Heart right ventricle (tissue), 16 donors: ENCODE measurements at places on chromosomes 3 and 15. TPM values are rescaled to one million over a fixed set of nuclear protein-coding genes. Genes with fewer than 3 reads are reported as not detected.

PP2D1 gene
- polyA plus RNA-seq = not detected

NMNAT3 gene
- 8.0 TPM for polyA plus RNA-seq

CPEB1 gene
- polyA plus RNA-seq = 0.20 TPM

CCPG1 gene
- polyA plus RNA-seq = 24.5 TPM

ATP6V1A gene
- polyA plus RNA-seq = 7.1 TPM

TRH gene
- 0.01 TPM for polyA plus RNA-seq

- DNase-seq = no peak
Observed at GRCh38 chr15:78000927-78001249, 76.6 kb downstream of the TBC1D2B start.

DNA sequence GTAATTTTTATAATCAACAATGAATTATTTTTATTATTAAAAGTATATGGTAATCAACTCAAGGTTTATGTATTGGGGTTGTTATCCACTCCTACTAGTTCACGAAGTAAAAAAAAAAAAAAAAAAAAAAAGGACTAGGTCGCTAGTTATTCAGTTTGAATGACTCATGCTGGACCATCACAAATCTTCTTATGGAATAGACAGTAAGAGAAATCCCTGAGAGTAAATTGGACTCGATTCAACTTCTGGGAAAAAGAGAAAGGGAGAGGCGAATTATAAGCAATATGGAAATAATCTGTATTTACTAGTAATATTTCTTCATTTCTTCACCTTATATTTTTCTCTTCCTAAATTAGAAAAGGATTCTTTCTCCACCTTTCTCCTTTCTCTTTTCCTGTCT is 2.0 kb downstream of the MYEF2 start:
- DNase-seq = no peak

- no peak for DNase-seq
Observed at GRCh38 chr3:14397531-14397930, 4.9 kb upstream of the SLC6A6 start.

GRCh38 chr3:127637546-127637945 is 8.6 kb downstream of the PODXL2 start:
- no peak for DNase-seq

DNA sequence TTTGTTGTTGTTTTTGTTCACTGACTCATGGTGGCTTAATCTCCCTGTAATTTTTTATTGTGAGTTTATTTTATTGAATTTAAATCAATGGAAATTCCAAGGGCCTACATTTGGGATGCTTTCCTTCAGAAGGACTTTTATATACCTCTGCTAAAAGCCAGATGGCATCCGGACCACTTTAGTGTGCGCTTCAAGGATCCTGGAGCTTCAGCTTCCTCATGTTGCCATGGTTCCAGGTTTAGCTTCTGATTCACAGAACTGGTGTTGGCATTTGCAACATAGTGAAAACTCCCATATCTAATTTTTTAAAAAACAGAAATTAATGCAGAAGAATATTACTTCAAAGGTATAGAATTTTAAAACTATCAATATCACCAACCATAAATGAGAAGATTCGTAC is 8.5 kb upstream of the HACD2 start:
- no peak for DNase-seq

DNA sequence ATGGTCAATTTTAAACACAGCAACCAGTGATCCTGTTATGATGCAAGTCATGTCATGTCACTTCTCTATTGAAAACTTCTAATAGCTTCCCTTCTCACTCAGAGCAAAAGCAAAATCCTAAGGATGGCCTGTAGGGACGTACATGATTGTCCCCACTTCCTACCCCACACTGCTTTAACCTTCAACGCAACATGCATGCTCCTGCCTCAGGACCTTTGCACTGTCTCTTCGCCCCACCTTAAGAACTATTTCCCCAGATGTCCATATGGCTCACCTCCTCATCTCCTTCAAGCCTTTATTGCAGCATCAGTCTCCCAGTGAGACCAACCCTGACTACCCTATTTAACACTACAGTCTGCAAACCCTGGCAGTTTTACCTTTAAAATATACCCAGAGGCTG is 214.1 kb upstream of the CHRM5 start:
- no peak for DNase-seq

GRCh38 chr3:187196573-187197334 is 532 bp upstream of the RTP1 start:
- no peak for DNase-seq

- DNase-seq = no peak
Observed at GRCh38 chr3:15998911-15999310, 175.6 kb upstream of the GALNT15 start.

DNA sequence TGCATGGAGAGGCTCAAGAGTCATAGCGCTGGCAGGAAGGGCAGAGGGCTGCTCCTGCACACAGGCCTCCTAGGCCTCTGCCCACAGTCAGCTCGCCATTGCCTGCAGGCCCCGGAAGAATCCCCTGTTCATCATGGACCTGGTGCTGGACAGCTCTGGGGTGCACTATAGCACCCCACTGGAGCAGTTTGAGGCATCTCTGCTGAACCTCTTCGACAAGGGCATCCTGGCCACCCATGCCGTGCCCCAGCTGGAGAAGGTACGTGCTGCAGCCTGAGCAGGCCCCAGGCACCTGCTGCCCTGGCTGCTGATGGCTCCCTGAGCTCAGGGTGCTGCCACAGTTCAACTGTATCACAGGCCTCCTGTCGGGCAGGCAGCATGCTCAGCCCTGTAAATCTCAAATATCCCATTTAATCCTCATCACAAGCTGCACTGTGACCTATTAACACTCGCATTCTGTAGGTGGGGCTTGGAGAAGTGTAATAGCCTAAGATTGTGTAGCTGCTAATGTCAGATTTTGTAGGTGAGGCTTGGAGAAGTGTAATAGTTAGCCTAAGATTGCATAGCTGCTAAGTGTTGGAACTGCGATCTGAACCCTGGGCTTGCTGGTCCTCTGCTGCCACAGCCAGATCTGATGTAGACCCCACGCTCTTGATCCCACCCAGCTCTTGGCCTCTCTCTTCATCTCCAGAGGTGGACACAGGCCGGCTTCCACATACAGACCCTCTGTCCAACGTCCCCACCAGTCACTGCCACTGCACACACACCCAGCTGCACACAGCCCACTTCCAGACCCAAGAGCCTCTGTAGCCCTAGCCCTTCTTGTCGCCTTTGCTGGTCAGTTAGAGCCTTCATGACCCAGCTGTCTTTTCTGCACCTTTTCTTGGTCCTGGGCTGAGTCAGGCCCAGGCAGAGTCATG is 31.9 kb downstream of the DNAH1 start:
- no peak for DNase-seq

DNA sequence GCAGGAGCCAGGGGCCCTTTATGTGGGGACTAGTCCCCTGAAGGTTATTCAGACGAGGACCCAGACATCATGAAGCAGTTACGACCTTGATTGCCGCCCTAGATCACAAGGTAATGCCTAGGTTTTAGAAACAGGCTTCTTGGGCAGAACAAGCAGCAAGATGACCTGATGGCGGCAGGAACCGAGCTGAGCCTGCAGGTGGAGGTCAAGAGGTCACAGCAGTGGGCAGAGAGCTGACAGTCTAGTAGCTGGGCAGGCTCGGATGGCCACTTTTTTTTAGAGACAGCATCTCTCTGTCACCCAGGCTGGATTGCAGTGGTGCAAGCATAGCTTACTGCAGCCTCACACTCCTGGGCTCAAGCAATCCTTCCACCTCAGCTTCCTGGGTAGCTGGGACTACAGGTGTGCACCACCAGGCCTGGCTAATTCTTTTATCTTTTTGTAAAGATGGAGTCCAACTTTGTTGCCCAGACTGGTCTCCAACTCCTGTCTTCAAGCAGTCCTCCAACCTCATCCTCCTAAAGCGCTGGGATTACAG is 83.5 kb upstream of the ABHD17C start:
- DNase-seq = no peak
